Kasumi-1 (cell line): ENCODE measurements at places on chromosomes 5 and 9.

GRCh38 chr9:5631026-5631425 lies 2.1 kb downstream of the RIC1 start:
- DNase-seq: no peak

DNA sequence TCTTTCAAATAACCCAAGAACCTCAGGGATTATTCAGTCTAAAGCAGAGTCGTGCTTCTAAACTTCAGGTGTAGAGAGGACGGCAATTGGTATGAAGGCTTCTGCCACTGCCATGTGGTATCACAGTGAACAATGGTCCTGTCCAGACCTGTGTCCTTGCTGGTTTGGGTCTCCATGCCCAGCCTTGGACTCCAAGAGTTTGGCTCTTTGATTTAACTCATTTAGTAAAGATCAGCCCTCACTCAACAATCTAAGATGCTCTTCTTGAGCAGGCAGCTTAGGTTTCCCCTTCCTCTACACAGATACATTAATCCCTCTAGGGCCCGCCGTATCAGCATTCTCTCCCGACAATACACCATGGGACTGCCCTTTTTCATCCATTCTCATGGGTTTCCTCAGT lies 518.0 kb downstream of the RAB3C start:
- no peak for DNase-seq

GRCh38 chr5:119079318-119079921 lies 8.5 kb downstream of the DMXL1 start:
- no peak for DNase-seq

GRCh38 chr9:136623842-136624183 lies 38.9 kb upstream of the EGFL7 start:
- no peak for DNase-seq

DNA sequence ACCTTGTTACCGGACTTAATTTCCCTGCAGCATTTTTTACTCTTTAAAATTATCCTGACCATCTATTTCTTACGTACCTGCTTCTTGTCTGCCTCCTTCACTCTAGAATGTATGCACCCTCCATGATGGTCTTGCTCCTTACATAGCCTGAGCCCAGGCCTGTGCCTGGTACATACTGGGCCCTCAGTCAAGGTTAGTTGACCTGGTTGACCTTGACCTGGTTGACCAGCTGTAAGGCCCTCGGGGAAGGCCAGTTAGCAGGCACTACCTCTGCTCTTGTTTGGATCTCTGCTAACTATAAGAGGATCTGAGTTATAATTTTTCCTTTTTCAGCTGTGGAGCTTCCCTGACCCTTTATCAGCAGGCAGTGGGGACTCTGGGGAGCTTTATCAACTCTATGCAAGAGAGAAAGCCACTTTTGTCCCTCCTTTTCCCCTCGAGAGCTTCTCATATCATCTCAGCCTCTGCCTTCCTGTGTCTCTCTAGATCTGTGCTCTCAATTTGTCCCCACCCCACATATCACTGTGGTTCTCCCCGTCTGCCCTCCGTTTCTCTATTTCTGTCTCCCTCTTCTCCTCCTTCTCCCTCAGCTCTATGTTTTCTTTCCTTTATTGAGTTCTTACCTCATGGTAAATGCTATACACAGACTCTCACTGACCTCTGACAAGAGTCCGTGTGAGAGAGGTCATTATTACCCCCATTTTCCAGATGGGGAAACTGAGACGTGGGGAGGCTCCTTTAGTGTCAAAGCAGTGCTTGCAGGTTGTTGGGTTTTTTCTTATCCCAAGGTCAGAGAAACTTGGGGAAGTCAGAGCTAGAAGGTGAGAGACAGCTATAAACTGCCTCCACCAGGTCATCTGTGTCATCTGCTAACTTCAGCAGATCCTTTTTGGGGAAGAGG lies 28.6 kb downstream of the SPRY4 start:
- no peak for DNase-seq

DNA sequence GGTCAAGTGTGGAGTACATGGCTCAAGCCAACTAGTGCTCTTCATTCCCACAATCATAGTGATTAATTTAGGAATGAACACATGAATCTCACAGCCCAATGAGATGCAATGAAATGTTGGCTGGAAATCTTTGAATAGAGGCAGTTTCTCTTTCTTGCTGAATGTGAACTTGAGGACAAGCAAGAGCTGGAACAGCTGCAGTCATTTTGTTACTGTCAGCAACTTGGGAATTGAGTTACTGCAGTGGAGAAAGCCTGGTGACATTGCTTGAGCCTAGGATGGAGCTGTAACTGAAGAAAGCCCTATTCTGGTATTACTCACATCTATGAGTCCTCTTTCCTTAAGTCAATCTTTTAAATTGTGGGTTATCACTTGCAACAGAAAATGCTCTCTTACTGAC lies 62.3 kb downstream of the YIPF5 start:
- DNase-seq: no peak

GRCh38 chr9:134328341-134328840 lies 2.1 kb downstream of the RXRA start:
- DNase-seq: no peak

- no peak for DNase-seq
Measured at GRCh38 chr9:135051316-135052038, 36.0 kb upstream of the OLFM1 start.

- no peak for DNase-seq
Measured at GRCh38 chr5:3124410-3124809, 372.9 kb upstream of the IRX2 start.
